CD4-positive, alpha-beta memory T cell (primary cell): ENCODE measurements at places on chromosomes 1 and 21. TPM values are rescaled to one million over a fixed set of nuclear protein-coding genes. Genes with fewer than 3 reads are reported as not detected.

Gene RIPPLY3
- not detected for polyA plus RNA-seq

Gene GJA4
- polyA plus RNA-seq = not detected

Gene AK4
- not detected for polyA plus RNA-seq

Gene ADAM30
- polyA plus RNA-seq = not detected

Gene PGLYRP3
- polyA plus RNA-seq = not detected

Gene NPR1
- polyA plus RNA-seq = not detected

Gene CFAP141
- polyA plus RNA-seq = not detected

GRCh38 chr21:27681841-27682240 is 715.0 kb upstream of the ADAMTS5 start:
- DNase-seq = no peak

DNA sequence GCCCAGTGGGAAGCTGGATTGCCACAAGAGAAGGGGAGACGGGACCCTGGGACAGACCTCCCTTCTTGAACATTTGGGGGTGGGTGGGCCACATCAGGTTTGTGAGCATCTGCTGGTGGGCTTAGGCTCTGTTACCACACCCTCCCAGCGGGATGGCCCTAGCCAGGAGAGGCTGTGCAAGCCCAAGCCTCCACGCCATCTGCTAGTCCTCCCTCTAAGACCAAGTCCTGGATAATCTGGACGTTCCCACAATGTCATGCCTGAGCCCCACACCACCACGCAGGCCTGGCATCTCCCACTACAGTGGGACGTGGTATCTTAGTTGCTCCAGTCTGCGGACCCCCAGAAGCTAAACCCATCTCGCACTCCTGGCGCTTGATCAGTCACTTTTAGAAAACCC is 3.7 kb upstream of the IBA57 start:
- no peak for DNase-seq

DNA sequence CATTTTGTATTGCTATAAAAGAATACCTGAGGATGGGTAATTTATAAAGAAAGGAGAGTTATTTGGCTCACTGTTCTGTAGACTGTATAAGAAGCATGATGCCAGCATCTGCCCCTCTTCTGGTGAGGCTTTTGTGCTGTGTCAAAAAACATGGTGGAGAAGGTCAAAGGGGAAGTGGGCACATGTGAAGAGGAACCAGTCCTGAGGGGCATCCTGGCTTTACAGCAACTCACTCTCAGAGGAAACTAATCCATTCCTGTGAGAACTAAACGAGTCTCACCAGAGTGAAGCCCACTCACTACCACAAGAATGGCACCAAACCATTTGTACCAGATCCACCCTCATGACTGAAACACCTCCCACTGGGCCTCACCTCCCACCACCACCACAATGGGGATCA is 18.8 kb upstream of the SELP start:
- DNase-seq = no peak

DNA sequence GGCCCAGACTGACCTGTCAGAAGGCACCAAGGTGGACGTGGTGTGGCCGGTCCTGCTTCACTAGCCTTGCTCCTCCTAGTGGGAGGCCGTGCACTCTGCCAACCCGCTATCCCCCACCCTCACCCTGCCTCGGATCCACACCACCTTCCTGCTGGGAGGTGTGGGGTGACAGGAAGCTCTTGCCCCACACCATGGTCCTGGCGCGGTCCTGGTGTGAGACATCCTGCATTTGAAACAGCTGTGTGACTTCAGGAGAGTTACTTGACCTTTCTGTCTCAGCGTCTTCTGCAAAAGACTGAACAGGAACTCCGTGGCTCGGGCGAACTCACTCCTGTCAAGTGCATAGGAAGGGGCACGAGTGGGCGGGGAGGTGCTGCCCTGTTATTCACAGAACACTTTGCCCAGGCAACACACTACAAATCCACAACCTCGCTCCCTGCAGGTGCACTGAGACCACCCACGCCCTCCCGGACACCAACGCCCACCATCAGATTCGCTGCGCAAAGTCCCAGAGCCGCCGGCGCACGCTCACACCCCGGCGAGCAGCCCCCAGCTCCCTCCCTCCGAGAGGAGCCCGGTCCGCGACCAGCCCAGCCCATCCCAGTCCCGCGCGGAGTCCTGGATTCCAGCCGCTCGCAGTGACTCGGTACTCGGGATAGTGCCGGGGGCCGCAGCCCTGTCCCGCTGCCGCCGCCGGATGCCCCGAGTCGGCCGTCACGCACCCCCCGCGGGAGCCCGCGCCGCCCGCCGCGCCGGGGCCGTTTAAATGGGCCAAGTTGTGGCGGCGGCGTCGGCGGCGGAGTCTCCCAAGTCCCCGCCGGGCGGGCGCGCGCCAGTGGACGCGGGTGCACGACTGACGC is at the start of gene SAMD11:
Gene SAMD11, plus strand, starts transcription at position 793 of the 860 bp plus-strand sequence. CDS start 509 bp downstream, outside the sequence.
- DNase-seq = no peak

GRCh38 chr1:145901312-145902021 is 8.4 kb downstream of the ITGA10 start:
- DNase-seq = no peak

DNA sequence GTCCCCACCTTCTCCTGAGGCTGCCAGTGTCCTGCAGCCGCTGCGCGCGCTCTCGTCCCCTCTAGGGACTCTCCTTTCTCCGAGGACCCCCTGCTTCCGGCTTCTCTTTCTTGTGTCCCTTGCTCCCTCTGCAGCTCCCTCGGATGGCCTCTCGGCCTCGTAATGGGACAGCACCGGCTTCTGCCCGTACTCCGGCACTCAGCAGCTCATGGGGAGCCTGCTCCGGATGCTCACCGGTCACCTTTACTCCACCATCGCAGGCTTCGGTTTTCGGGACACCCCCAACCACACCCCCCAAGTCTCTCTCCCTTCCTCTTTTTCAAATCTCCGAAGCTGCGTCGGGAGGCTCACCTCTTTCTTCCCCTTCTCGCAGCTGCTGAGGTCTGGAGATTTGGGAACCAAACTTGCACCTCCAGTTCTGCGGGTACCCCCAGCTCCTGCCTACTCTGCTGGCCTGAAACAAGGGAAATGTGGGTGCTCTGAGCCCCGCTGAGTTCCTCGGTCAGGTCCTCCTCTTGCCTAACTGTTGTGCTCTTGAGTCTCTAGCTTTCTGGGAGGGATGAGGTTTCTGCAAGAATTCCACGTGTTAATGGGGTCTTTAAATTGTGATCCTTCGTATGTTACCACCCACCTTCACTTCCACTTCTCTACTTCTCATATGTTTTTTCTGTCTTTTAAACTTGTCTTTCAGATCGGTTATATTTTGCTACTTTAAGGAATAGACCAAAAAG is 930 bp downstream of the CDC14A start:
- peak; percentile 36 for DNase-seq

- peak; percentile 74 for DNase-seq
Observed at GRCh38 chr21:45541221-45542039, 810 bp downstream of the SLC19A1 start.

DNA sequence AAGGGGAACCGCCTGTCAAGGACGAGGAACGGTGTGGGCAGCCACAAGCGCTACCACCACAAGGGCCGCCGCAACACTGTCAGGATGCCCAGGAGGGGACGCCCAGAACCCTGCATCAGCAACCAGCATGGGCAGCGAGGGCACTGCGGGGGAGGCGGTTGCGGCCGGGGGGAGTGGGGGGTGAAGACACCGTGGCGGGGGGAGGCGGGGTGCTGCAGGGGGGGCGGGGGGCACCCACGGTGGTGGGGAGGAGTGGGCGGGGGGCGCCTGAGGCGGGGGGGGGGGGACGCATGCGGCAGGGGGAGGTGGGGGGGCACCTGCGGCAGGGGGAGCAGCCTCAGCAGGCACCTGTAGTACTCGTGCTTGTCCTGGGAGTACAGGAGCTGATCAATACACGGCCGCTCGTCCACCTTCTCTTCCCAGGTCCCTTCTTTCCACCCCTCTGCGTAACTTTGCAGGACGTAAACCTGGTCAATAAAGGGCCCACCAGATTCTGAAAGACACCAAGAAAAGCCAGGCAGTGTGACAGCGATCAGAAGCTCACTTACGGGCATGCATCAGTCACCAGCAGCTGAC is 4.6 kb downstream of the POFUT2 start:
- no peak for DNase-seq

GRCh38 chr1:173527151-173527826 is 50.2 kb downstream of the PRDX6 start:
- no peak for DNase-seq

DNA sequence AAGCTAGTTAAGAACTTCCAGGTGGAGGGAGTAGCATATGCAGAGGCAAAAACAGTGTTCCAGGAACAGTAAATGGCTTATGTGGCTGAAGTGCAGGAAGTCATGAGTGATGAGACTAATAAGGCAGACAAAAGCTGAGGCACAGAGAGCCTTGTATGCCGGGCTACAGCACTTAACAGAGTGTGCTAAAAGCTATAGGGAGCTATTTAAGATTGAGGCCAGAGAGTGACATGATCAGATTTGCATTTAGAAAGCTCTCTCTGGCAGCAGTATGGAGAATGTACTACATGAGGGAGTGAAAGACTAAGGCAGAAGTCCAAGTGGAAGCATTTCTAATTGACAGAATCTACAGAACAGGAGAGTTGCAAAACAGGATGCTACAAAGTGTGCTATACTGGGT is 38.6 kb downstream of the WASF2 start:
- DNase-seq = no peak

GRCh38 chr1:234731569-234732085 is 121.6 kb upstream of the IRF2BP2 start:
- DNase-seq = no peak

DNA sequence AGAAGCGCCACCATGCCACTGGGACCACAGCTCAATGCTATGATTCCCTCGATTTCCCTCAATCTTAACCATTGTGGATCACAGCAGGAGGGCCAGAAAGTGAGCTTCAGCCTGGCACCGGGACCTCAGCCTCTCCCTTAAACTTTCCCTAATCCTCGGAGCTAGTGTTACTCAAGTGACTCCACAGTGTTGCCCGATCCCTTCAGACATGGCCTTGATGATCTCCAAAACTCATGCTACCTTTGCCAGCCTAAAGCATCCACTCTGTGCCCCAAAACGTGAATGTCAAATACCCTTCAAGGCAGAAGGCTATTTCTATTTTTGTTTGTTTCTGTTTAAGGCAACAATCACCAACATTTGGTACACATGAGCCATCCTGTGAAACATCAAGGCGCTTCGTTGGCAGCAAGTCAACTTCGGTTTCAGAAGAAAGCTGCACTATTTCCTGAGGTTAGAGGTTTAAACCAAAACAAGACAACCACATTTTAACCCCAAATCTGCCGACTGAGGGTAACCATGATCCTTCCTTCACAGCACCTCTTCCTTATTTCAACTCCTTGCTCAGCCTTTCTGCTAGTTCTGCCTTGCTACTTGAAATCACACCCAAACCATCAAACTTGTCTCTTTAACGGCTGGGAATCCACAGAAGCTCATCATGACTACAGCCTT is 94.4 kb upstream of the KRTAP19-8 start:
- peak; percentile 92 for DNase-seq

DNA sequence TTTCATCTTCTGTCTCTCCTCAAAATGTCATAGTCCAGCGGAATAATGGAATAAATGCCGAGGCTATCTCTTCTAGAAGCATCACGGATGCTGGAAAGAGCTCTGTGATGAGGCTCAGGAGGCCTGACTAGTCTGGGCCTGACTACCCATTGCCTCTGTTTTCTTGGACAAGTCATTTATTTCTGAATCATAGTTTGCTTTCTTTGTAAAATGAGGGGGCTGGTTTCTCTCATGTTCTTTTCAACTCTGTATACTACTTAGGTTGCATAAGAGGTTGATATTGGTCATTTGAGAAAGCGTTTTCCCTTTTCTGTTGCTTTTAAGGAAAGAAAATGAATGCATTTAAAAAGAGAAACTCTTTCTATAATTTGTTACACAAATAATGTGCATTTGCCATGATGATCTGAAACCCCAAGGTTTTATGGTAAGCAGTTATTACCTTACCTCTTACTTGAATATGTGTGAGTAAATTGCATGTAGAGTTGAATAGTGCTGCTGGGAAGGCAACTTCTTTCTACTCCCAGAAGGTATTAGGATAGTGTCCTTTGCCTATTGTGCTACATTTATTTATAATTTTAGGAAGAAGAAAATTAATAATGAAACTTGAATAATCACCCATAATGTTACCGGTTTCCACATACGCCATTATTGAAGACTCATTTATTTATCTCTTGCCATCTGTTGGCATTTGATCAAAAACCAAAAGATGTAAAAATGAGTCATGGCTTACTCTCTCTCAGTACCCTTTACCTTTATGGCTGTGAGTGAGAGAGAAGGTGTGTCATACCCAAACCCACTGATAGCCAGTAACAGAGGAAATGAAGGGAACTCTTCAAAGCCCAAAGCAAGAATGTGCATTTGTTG is 179.1 kb downstream of the FASLG start:
- DNase-seq = peak; percentile 88

GRCh38 chr1:12087797-12088314 is 24.8 kb downstream of the TNFRSF8 start:
- DNase-seq = peak; percentile 56

GRCh38 chr1:234851450-234852438 is 241.8 kb upstream of the IRF2BP2 start:
- no peak for DNase-seq

GRCh38 chr1:93827128-93827527 is 51.9 kb downstream of the DNTTIP2 start:
- DNase-seq = no peak

- no peak for DNase-seq
Observed at GRCh38 chr1:109197158-109198042, 16.3 kb upstream of the SARS1 start.

DNA sequence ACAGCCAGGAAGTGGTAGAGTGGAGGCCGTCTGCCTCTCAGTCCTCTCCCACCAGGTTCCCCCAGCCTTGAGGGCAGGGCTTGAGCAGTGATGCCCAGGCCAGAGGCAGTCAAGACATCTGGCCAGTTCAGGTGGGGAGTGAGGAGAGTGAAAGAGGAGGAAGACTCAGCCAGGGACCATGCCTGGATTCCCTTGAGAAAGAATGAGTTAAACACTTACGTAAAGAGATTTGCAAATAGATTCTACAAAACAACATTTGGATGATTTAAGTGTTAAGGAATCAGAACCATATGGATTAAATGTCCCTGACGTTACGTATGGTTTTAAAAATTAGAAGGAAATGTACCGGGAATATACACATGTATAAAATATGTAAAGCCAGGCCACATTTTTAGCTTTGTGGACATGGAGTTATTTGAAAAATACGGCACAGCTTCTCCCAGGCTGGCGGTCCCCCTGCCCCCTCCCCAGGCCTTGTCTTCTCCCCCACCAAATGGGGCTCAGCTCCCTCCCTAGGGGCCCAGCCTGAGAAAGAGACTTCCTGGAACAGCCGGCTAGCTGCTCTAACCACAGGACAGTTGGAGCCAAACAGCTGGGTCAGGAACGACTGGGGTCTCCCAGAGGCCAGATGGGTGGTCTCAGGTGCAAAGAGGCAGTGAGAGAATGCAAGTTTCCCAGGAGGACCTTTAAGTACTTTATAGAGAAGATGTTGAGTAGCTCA is 188.3 kb upstream of the EDN2 start:
- no peak for DNase-seq
